ENCODE measurements at places on chromosomes 7 and 10.

DNA sequence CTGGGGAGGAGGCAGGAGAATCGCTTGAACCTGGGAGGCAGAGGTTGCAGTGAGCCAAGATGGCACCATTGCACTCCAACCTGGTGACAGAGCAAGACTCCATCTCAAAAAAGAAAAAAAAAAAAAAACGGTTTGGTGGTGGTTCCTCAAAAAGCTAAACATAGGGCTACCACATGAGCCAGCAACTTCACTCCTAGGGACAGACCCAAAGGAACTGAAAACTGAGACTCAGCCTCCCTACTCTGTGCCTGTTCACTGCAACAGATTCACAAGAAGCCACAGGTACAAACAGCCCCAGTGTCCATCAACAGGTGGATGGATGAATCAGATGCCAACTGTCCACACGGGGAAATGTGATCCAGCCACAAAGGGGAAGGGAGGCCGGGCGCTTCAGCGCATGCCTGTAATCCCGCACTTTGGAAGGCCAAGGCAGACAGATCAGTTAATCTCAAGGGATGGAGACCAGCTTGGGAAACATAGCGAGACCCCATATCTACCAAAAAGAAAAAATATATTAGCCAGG, 79.1 kb upstream of the TNRC18 start:
- no peak for DNase-seq

- no peak for DNase-seq
Measured at GRCh38 chr7:157930441-157930840, 593.6 kb downstream of the DNAJB6 start.

- DNase-seq, result no peak
Measured at GRCh38 chr10:95440756-95441546, 120.2 kb downstream of the SORBS1 start.

- DNase-seq, result no peak
Measured at GRCh38 chr7:106480161-106480579, 180.8 kb downstream of the CCDC71L start.

DNA sequence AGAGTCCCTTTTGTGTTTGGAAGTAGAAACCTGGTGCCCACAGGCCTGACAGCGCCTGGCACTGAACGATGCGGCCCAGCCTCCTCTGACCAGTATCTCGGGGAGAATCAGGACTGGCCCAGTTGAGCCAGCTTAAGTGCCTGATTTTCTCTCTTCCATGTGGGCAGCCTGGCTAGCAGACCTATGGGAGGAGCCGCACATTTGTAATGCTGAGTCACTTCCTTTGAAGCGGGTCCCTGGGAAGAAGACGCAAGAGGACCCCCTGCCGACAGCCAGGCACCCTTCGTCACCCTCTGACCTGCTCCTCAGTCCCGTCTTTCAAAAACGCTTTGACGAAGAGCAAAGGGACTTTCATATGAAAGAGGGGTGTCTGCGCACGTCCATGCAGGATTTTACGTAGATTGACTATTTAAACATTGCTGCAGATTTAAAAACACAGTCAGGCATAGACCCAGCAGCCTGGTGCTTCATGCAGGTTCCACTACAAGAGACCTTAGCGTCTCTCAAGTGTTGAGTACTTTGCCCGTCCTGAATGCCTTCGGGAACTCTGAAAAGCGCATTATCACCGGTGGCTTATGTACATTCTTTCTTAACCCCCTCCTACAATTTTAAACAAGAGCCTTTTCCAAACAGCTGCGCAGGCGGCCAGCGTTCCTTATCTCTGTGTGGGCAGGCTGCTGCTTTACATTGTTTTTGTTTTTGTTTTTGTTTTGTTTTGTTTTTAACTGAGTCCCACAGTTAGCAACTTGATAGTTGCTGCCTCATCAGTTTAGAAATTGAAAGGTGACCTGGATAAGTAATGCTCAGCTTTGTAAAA, 36.5 kb upstream of the AP5Z1 start:
- DNase-seq, result no peak

- DNase-seq, result no peak
Measured at GRCh38 chr10:49365675-49366415, 30.0 kb downstream of the DRGX start.

DNA sequence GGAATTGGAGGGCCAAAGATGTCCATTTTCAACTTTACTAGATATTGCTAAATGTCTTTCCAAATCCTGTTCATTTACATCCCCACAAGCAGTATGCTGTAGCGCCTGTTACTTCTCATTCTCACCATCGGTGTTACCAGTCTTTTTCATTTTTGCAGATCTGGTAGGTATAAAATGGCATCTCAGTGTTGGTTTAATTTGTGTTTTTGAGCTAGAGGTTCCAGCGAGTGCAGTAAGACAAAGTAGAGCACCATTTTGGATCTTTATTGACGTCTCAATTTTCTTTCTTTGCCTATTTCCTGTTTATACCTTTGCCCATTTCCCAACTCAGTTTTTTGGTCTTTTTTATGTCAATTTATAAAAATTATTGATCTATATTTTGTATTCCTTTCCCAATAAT, 55.6 kb downstream of the NRF1 start:
- DNase-seq, result no peak
